ENCODE measurements at places on chromosomes 16 and 17. TPM values are rescaled to one million over a fixed set of nuclear protein-coding genes. Genes with fewer than 3 reads are reported as not detected.

Gene MGAT5B
- 16.7 TPM for total RNA-seq

Gene FKBP10
- total RNA-seq: 139 TPM

Gene PRRT2
- 3.3 TPM for total RNA-seq

Gene OR1G1
- total RNA-seq: not detected

Gene MED1
- 17.2 TPM for total RNA-seq

Gene CKLF
- 180 TPM for total RNA-seq

Gene CIBAR2
- not detected for total RNA-seq

DNA sequence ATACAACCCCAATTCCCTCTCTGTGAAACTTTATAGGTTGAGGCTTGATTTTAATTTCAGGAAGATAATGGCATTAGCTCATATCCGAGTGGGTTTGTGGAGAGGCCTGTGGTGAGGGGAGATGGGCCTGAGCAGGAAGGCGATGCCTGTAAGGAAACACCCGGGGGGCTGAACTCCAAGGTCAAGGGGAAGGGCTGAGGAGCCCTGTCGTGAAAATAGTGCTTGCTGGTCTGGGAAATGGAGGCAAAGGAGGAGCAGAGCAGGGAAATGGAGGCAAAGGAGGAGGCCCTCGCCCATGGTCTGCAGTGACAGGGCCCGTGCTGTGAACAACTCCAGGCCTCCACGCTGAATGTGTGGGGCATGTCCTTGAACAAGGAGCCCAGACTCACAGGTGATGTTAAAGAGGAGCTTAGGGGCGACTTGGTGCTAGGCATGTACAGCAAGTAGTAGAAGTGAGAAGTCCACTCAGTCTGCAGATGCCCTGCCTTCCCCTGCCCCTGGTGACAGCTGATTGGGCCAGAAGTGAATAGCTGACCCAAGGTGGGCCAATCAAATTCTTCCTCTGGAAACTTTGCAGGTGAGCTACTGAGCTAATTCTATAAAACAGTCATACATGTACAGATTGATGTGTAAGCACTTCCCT is 38.1 kb downstream of the MRPS23 start:
- no peak for DNase-seq

GRCh38 chr17:72707881-72708280 is 384.6 kb downstream of the SLC39A11 start:
- no peak for DNase-seq

GRCh38 chr16:27066668-27067537 is at the start of gene C16orf82:
Gene C16orf82 (plus strand): TSS chr16:27066927.
- no peak for DNase-seq

DNA sequence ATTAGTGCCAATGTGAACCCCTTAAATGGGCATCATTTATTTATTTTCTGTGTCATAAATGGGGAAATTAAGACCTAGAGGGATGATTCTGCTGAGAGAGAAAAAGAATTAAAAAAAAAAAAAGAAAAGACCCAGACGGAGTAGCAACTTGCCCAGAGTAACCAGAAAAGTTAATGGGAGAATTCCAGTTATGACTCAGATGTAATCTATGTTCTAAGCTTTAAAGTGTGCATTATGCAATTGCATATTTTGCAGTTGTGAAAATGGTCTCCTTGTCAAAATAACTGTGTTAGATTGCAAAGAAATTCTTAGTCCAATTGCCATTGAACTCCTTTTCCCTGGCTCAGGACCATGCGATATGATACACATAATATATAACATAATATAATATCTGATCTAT is 38.6 kb upstream of the TBX2 start:
- DNase-seq: peak; percentile 49

- no peak for DNase-seq
Measured at GRCh38 chr16:23183543-23183862, 958 bp downstream of the SCNN1G start.

DNA sequence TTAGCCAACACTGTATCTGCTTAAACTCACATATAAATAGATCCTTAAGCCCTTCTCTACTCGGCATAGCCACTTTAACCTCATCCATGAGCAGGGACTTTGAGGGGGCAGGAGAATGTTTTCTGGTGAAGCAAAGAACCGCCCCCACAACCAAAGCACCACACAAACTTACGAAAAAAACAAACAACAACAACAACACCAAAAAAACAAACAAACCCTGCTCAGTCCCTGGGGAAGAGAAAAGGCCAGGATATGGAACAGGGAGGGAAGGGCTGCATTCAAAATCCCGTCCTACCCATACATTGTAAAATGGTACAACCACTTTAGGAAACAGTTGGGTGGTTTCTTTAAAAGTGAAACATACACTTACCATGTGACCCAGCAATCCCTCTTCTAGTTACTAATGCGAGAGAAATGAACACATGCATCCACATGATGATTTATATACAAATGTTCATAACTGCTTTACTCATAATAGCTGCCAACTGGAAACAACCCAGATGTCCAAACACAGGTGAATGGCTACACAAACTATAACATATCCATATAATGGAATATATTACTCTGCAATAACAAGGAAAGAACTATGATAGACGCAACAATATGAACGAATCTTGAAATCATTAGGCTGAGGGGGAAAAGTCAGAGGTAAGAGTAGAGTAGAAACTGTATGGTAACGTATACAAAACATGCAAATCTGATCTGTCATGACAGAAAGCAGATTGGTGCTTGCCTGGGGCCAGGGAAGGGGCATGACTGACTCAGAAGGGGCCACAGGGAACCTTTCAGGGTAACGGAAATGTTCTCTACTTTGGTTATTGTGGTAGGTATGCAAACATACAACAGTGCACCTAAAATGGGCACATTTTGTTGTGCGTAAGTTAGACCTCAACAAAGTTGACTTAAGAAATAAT is 37.7 kb upstream of the TOB1 start:
- peak; percentile 26 for DNase-seq

DNA sequence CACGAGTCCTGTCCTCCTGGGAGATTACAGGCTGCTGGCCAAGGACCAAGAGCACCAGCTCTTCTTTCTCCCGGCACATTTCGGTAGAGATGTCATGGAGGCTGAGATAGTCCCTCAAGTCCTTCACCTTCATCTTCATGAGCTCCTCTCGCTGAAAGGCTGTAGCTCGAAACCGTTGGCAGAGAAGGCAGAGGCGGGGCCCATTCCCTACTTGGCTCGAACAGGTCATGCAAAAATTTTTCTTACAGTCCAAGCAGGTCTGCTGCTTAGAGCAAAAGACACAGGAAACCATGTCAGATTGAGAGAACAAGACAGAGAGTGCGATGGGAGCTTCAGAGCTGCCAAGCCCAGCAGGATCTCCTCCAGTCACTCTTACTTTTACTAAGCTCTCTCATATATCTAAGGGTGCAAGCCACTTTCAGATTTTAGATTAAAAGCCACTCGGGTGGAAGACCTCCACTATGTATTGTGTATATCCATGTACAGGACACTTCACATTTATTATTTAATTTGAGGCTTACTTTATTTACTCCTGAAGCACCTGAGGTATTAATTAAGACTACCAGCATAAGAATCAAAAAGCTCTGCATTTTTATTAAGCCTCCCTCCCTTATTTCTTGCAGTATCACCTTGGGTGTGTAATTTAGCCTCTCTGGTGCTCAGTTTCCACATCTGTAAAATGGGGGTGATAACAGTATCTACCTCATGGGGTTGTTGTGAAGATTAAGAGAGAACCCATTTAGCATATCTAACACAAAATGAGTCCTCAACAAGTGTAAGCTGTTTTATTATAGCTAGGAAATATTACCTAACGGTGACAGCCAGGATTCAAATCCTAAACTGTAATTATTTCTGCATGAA is 41.4 kb downstream of the LIG3 start:
- no peak for DNase-seq

- DNase-seq: no peak
Measured at GRCh38 chr16:56935201-56935600, 3.3 kb downstream of the HERPUD1 start.

GRCh38 chr16:67967958-67968399 is 458 bp downstream of the SLC12A4 start:
- no peak for DNase-seq

DNA sequence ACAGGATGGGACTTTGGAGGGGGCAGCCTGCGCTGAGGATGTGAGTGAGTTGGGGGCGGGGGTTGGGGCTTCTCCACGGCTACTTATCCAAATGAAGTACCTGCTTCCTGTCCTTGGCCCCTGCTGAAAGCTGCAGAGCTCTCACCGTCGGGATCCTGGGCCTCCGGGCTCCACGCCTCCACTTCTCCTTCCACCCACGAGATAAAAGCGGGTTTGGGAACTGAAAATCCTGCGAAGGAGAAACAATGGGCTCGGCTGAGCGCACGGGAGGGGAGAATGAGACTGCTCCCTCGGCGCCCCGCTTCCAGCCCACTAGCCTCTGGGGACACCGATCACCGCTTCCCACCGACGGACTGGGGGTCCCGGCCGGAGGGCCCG is 486 bp downstream of the ZNF785 start:
- no peak for DNase-seq

DNA sequence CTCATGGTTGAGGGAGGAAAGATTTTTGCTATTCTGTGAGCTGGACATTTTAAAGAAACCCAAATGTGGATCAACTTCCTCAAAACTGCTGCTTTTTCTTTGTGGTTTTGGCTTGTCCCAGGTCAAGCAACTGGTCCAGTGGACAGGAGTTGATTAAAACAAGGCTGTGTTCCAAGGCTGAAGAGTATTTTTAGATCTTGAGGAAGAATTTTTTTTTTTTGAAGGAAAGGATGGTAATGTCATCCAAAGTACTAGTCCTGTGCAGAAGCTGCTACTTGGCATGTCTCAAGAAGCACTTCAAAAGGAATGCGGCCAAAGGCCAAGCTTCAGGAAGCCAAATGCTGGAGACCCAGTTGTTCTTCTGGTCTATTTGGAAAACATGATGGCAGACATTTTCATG is 8.0 kb upstream of the MYH2 start:
- peak; percentile 14 for DNase-seq

DNA sequence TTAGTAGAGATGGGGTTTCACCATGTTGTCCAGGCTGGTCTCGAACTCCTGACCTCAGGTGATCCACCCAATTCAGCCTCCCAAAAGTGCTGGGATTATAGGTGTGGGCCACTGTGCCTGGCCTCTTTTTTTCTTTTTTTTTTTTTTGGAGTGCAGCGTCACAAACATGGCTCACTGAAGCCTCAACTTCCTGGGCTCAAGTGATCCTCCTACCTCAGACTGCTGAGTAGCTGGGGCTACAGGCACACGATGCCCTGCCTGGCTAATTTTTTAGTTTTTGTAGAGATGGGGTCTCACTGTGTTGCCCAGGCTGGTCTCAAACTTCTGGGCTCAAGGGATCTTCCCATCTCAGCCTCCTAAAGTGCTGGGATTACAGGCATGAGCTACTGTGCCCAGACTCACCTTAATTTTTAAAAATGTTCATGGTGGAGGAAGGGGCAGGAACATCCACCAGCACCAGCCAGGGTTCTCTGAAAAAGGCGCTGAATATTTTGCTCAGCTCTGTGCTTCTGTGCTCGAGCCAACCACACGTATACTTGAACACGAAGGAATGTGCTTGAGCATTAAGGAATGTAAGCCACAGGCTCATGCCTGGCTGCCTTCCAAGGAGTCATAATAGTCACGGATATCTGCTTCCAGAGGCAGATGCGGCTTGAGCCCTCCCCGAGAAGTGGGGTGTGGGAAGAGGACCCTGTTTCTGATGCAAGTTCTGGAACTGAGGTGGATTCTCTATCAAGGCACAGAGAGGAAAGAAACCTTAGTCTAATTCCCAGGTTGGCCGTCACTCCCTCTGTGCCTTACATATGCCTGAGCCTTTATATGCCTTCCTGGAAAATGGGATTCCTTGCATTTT is 65.5 kb upstream of the CREBBP start:
- DNase-seq: peak; percentile 98

GRCh38 chr17:42342242-42343008 is 45.8 kb downstream of the STAT3 start:
- peak; percentile 69 for DNase-seq

GRCh38 chr16:51449441-51449840 is 298.4 kb upstream of the SALL1 start:
- DNase-seq: no peak

DNA sequence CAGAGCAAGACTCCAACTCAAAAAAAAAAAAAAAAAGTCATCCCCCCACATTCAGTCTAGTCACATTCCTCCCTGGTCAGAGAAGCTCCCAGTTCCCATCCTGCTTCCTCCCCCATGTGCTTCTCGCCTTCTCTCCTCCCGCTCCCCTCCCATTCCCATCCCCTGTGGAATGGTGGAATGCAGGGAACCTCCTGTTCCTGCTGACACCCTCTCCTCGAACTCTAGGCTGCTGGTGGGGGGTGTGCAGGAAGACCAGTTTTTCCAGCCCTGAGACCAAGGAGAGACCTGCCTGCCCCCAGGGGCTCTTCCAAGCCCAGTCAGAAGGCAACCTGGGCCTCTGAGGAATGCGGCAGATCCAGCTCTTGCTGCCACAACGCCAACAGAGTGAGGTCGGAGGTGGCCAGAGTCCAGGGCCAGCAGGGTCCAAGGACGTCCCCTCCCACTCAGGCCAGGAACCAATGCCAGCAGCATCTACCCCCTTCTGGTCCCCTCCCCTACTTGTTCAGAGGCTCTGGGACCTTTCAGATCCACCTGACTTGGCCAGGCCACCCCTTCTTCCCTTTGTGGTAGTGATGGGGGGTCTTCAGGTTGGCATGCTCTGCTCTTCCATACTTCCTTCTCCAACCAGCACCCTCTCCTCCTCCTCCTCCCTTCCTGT is 39.3 kb upstream of the TAC4 start:
- DNase-seq: no peak

- DNase-seq: peak; percentile 54
Measured at GRCh38 chr16:85296859-85297660, 184.8 kb upstream of the CIBAR2 start.

GRCh38 chr16:19432429-19432828 is 14.7 kb downstream of the TMC5 start:
- DNase-seq: peak; percentile 45

GRCh38 chr17:52297230-52298010 is 138.9 kb upstream of the CA10 start:
- no peak for DNase-seq

DNA sequence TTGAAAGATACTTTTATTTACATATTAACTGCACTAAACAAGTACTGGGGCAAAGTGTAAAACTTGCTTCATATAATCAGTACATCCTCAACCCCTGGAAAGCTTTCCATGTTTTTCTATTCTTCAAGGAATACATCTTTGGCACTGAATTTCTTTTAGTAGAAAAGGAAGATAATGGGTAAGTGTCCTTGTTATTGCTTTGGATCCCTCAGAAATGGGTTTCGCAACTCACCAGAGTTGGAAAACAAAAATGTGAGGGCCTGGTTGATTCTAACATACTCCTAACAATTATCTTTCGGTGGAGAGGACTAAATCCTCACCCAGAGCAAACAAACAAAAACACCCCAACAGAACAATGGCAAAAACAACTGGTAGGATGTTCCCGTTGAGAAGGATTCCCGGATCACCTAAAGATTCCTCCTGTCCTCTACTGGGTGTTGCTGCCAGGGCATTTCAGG is 120.4 kb downstream of the PARN start:
- no peak for DNase-seq

GRCh38 chr16:30069611-30070462 is 4.3 kb downstream of the ALDOA start:
- no peak for DNase-seq
